NCI-H187 treated with DMSO at 0.1 percent for 48 hours (cell line): ENCODE measurements at places on chromosomes 2 and 18.

GRCh38 chr18:43148231-43148630, 32.7 kb upstream of the RIT2 start:
- no peak for DNase-seq

- DNase-seq: no peak
Observed at GRCh38 chr2:45986509-45986908, 310.7 kb upstream of the EPAS1 start.

- no peak for DNase-seq
Observed at GRCh38 chr2:54429811-54430551, 26.1 kb upstream of the SPTBN1 start.

GRCh38 chr18:23819001-23819400, 129.7 kb downstream of the LAMA3 start:
- no peak for DNase-seq

GRCh38 chr2:67974559-67975430, 88.0 kb downstream of the C1D start:
- no peak for DNase-seq
